Thymus (tissue), 14 donors: ENCODE measurements at places on chromosomes 6 and 20.

GRCh38 chr20:62772990-62773844 is 23.1 kb upstream of the MRGBP start:
- no peak for DNase-seq

GRCh38 chr6:9412951-9413559 is 977.7 kb upstream of the SLC35B3 start:
- no peak for DNase-seq

DNA sequence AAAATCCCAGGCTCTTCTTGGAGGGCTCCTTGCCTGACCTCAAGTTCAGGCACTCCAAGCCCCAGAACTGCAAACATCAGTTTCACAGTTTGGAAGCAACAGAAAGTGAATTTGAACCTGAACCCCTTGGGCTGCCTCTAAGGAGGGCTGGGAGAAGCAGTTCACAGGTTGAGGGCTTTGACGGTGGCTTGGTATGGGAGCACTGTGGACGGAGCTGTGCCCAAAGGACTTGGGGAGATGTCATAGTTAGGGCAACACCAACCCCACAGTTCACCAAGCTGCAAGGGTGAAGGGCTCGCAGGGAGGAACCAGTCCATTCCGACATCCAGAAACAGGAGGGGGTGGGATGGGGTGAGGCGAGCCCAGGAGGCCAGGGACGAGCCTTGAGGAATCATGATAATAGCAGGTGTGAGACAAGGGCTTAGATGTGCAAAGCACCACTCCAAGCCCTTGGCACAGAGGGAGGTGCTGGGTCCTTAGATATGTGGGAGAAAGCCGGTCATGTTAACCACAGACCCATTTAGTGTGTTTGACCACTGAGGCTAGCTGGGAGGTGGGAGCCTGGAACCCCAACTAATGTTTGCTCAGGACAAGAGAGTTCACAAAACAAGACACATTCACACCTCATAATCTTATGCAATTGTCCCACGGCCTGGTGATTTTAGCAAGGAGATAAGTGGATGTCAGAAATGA is 4.3 kb downstream of the CEBPB start:
- no peak for DNase-seq

- no peak for DNase-seq
These were observed 149.5 kb upstream of the SASH1 start for GRCh38 chr6:148193063-148193680.

DNA sequence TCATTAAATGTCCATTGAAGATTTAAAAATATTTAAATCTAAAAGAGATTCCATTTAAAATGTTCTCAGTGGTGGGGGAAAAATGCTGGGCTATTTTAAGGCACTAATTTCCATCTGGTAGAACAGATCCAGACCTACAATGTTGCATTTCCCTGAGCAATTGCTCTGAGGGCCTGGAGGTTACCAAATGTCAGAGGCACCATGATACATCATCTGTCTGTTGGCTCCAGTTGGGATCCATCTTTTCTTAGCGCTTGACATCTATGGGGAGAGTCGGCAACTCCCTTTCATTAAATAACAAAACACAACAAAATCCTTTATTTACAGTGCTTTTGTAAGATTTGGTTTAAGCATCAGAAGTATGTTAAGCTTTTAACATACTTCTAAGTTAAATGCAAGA is 224.5 kb downstream of the FOXC1 start:
- no peak for DNase-seq

DNA sequence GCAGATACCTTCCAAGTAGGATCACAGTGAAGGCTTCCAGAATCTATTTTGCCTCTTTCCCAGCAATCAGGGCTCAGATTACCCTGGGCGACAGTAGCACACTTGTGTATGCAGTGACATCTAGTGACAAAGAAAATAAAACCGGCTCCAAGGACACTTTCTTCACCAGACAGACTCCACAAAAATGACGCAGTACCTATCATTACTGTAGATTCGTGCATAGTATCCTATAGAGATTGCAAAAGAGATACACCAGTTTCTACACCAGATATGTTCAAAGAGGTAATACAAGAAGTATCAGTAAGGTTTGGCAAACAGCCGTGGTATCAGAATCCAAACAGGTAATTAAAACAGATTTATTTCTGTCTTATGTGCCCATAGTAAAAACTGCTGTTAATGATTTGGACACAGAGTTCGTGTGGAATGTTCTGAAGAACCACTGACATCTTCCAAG is 600.4 kb upstream of the JAG1 start:
- DNase-seq, result peak; percentile 33

- no peak for DNase-seq
These were observed 6.4 kb downstream of the OLIG3 start for GRCh38 chr6:137487869-137488149.

DNA sequence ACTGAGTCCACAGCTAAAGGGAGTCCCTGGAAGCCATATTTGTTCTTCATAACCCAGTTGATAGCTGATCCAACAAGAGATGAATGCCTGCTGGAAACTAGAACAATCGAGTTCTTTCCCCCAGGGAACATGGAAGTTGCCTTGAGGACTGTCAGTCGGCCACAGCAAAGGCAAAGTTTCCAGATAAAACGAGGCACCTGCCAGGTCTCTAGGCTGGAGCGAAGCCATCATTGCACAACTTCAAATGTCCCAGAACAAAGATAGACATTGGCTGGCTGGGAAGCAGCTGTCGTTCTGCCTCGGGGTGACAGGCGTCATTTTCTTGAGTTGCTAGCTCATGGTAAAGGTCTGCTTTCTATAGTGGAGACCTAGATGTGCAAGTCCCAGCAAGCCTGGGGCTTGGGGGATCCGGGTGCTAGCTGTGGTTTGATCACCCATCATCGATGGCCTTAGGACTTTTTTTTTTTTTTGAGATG is 184.4 kb upstream of the ZNF217 start:
- DNase-seq, result no peak

GRCh38 chr20:4737857-4738627 is 16.3 kb downstream of the PRND start:
- DNase-seq, result no peak

- no peak for DNase-seq
These were observed 226.2 kb upstream of the MAN1A1 start for GRCh38 chr6:119575721-119576120.

GRCh38 chr20:61424628-61425420 is 172.8 kb downstream of the CDH4 start:
- DNase-seq, result no peak

GRCh38 chr20:56442389-56443365 is 25.8 kb upstream of the RTF2 start:
- DNase-seq, result no peak

DNA sequence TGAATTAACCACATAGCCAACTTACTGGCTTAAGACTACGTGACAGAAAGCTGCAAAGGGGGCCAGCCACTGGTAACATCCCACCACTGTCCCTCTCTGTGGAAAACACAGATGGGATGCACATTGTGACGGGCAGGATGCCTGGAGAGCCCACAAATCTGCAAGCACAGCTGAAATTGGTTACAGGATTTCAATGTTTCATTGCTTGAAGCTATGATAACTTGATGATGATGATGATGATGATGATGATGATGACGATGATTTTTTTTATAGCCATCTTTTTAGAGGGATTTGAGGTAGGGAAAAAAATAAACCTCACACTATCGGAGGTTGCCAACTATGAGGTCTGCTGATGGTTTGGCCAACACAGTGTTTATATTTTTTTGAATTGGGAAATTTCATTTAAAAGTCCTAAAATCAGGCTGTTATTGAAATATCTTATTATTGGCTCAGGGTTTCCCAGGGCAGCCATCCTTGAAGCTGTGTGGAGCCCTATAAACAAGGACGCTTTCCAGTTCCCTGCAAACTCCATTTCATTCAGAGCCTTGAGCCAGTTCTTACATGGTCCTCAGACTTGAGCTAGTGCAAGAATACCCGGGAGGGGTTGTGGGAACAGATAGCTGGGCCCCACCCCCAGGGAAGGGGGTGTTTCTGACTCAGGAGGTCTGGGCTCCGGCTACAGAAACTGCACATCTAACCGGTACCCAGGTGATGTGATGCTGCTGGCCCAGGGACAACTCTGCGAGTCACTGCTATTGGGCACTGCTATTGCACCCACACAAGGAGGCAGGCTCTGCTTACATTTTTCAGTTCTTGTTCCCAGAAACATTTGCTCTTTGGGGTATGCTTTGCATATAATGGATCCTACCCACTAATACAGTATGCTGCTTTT is 27.1 kb downstream of the BCAS1 start:
- no peak for DNase-seq

DNA sequence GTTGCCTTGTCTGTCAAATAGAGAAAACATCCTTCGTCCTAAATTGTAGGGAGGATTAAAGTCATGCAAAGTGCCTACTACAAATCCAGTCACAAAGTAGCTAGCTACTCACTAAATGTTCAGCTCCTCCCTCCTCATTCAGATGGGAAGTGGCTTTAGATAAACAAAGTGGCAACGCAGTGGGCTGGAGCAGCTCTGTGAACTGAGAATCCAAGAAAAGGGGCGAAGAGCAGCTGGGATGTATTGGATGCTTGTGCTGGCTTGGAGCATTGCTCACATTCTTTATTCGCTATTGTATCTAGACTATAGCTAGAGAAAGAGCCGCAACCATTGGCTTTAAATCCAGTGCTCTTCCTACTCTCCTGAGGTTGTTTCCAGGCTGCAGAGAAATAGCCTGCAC is 10.3 kb downstream of the MOG start:
- DNase-seq, result no peak

- no peak for DNase-seq
These were observed 4.8 kb downstream of the PPP1R10 start for GRCh38 chr6:30612213-30612612.

DNA sequence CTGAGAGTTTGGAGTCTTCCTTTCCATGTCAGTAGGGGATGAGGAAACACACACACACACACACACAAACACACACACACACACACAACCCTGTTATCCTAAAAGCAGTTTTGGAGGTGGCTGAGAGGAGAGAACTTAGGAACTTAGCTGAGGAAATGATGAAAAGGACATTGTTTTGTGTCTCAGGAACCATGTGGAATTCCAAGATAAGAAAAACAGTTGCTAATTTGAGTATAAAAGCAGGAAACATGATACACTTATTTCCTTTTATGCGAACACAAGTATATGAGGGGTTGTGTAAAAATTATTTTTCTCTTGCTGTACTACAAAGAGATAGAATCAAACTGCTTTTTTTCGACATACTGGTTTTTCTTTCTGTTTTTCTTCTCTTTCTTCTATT is at the start of gene MYCT1:
Gene MYCT1, plus strand, starts transcription at position 264 of the 400 bp plus-strand sequence. Its CDS starts 6 bp downstream, at position 270.
- DNase-seq, result no peak

DNA sequence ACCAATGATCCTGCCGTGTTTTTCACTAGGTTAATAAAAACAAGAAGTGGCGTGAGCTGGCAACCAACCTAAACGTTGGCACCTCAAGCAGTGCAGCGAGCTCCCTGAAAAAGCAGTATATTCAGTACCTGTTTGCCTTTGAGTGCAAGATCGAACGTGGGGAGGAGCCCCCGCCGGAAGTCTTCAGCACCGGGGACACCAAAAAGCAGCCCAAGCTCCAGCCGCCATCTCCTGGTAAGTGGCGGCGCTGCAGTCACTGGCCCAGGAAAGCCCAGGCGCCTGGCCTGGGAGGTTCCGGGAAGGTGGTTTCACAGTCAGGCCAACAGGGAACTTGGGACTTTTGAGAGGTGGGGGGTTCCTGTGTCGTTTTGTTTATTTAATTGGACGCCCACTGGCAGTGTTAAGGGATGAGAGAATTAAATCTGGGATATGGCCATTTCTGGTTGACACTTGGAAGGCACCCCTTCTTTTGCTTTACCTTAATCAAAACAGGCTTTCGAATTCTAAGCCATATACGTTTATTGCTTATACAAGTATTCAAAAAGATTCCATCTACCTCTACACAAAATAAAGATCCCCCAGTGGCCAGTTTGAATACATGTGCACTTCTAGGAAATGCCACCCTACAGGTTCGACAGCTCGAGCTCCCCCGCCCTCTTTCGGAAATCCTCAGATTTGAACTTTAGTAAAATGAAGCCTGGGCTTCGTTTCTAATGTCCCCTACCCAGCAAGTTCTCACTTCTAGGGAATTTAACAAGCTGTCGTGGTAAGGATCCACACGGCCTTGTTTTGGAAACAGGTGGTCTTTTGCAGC is 138.9 kb downstream of the TMEM242 start:
- no peak for DNase-seq

DNA sequence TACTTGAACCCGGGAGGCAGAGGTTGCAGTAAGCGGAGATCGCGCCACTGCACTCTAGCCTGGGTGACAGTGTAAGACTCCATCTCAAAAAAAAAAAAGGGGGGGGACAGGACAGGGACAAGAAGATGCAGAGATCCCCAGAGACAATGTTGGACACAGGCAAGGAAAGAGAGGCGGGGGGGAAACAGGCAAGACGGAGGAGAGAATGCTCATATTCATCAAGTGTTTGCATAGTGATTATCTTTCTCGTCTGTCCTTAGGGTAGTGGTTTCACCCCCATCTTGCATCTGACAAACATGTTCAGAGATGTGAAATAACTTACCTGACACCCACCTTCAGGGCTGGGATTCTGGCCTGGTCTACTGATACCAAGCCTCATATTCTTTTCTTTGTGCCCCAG is 29.0 kb downstream of the CHMP4B start:
- DNase-seq, result no peak

- DNase-seq, result no peak
These were observed 49.3 kb downstream of the SLC35F1 start for GRCh38 chr6:117956386-117956785.

DNA sequence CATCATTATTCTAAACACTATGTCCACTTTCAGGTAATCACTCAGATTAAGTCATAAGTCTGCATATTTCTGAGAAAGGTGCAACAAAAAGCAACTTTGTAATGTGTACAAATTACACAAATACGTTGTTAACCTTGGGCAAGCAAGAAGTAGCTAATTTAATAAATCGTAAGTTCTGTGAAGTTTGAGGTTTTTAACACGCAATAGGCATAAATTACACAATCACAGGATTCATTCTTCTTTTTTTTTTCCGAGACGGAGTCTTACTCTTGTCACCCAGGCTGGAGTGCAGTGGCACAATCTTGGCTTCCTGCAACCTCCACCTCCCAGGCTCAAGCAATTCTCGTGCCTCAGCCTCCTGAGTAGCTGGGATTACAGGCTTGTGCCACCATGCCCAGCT is 57.2 kb upstream of the F13A1 start:
- DNase-seq, result no peak

- DNase-seq, result no peak
These were observed 31.8 kb downstream of the SAYSD1 start for GRCh38 chr6:39083231-39083634.

GRCh38 chr6:85865420-85866369 is 223.0 kb upstream of the SYNCRIP start:
- peak; percentile 6 for DNase-seq
